ENCODE measurements at places on chromosomes 1 and 21. TPM values are rescaled to one million over a fixed set of nuclear protein-coding genes. Genes with fewer than 3 reads are reported as not detected.

- DNase-seq, result no peak
These were observed 179.6 kb upstream of the CAMK1G start for GRCh38 chr1:209403921-209404320.

GRCh38 chr21:46095083-46095719, 2.7 kb upstream of the COL6A2 start:
- DNase-seq, result peak; percentile 79

The SLC26A9 gene
- total RNA-seq, result not detected

- DNase-seq, result no peak
These were observed 47.9 kb downstream of the GON4L start for GRCh38 chr1:155809088-155809487.
